Peyer's patch (tissue), 4 donors: ENCODE measurements at places on chromosomes 4 and X. TPM values are rescaled to one million over a fixed set of nuclear protein-coding genes. Genes with fewer than 3 reads are reported as not detected.

- no peak overlapping the region for H3K27ac ChIP-seq
- no peaks in the 10 kb centered on the region for H3K36me3 ChIP-seq
- H3K4me3 ChIP-seq = no peak overlapping the region
Observed at GRCh38 chr4:40980318-40980883, 230.6 kb downstream of the NSUN7 start.

Gene CT55
- not detected for total RNA-seq

DNA sequence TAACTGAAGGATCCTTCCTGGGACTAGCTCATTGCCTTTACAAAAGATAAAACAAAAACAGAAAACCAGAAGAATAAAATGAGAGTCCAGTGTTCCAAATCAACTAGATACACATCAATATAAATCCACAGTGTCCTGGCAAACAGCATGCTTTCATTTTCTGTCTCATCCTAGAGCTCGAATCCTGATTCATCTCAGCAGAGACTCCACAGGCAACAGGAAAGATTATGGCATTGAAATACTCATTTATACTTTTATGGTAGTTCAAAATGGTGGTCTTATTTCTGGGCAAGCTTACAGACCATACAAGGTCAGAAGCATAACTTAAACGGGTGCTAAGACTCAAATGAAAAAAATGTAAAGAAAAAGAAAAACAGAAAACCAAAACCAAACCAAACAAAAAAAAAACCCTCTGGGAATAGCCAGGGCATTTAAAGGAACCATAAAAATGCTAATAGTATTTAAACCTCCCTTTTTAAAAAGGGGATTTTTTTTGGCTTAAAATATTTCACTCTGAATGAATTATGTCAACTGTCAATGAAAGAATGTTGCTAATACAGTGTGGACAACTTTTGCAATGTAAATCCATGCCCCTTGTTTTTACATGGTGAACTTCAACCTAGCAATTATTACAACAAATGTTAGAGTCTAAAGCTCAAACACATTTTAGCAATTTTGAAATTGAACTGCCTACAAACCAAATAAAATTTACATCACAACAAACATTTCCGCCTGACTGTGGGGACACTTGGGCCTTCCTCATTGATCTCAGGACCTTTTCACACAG, 57.9 kb downstream of the GPR101 start:
- no peak for DNase-seq
- no peaks in the 10 kb centered on the region for H3K36me3 ChIP-seq
- H3K4me1 ChIP-seq = no peaks in the 10 kb centered on the region
- H3K27me3 ChIP-seq = no peaks in the 10 kb centered on the region

DNA sequence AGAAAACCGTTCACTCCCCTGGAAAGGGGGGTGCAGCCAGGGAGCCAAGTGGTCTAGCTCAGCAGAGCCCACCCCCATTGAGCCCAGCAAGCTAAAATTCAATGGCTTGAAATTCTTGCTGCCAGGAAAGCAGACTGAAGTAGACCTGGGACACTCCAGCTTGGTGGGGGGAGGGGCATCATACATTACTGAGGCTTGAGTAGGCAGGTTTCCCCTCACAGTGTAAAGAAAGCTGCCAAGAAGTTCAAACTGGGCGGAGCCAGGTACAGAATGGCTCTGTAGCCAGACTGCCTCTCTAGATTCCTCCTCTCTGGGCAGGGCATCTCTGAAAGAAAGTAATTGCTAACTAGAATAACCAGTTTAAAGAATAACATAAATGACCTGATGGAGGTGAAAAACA, 372.3 kb upstream of the F9 start:
- H3K27me3 ChIP-seq = no peaks in the 10 kb centered on the region
- H3K4me3 ChIP-seq = no peak overlapping the region
- no peak overlapping the region for H3K27ac ChIP-seq
- no peak for DNase-seq
- no peaks in the 10 kb centered on the region for H3K36me3 ChIP-seq

Gene SOD3
- total RNA-seq = 24.3 TPM

Gene CDX4
- total RNA-seq = not detected

DNA sequence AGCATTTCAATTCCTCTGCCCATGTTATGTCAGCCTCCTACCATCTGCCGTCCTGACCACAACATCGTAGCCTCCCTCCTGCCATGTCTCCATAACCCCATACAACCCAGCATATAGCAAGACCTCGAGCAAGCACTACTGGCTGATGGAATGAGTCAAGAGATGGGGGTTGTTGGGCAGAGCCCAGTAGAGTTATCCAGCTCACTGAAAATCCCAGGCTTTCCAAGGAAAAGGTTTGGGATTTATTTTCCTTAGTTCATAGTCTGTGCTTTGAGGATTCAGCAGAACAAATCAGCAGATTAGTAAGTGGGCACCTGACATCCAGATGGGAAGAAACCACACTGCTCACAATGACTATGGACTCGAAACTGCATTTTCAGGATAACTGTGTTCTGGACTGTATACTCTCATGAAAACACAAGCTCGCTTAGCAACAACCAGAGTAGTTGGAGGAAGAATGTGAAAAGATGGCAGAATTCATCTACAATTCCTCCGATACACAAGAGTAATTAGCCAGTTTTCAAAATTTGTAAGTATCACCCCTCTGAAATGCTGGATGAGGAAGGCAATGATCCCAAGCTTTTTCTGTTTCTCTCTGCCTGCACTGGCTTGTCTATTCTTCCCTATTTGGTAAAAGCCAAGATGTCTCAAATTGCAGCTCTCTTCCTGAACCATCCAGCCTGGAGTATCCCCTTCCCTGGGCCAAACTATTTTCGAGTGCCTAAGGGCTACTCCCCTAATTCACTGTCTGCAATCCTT, 186.2 kb upstream of the TBL1X start:
- no peaks in the 10 kb centered on the region for H3K36me3 ChIP-seq
- H3K4me3 ChIP-seq = no peak overlapping the region
- no peaks in the 10 kb centered on the region for H3K27me3 ChIP-seq
- no peak for DNase-seq

GRCh38 chr4:85967872-85968271, 392.0 kb downstream of the MAPK10 start:
- no peak overlapping the region for H3K4me3 ChIP-seq
- no peak for DNase-seq
- H3K27me3 ChIP-seq = no peaks in the 10 kb centered on the region
- H3K27ac ChIP-seq = no peak overlapping the region
- no peaks in the 10 kb centered on the region for H3K4me1 ChIP-seq

Gene CSAG3
- total RNA-seq = not detected

- no peak overlapping the region for H3K4me3 ChIP-seq
- DNase-seq = no peak
- no peak overlapping the region for H3K27ac ChIP-seq
- no peaks in the 10 kb centered on the region for H3K27me3 ChIP-seq
- H3K4me1 ChIP-seq = no peaks in the 10 kb centered on the region
Observed at GRCh38 chr4:153651116-153651515, 33.0 kb upstream of the TLR2 start.

Gene CYLC1
- not detected for total RNA-seq

Gene GJB1
- 2.5 TPM for total RNA-seq

Gene SLC39A8
- total RNA-seq = 9.1 TPM

- no peaks in the 10 kb centered on the region for H3K27me3 ChIP-seq
- no peak overlapping the region for H3K4me3 ChIP-seq
- no peak for DNase-seq
- no peaks in the 10 kb centered on the region for H3K4me1 ChIP-seq
- H3K36me3 ChIP-seq = no peaks in the 10 kb centered on the region
- H3K27ac ChIP-seq = no peak overlapping the region
Observed at GRCh38 chr4:6529021-6529420, 46.0 kb upstream of the MAN2B2 start.

Gene CHRDL1
- 12.5 TPM for total RNA-seq

Gene SPANXB1
- total RNA-seq = not detected

DNA sequence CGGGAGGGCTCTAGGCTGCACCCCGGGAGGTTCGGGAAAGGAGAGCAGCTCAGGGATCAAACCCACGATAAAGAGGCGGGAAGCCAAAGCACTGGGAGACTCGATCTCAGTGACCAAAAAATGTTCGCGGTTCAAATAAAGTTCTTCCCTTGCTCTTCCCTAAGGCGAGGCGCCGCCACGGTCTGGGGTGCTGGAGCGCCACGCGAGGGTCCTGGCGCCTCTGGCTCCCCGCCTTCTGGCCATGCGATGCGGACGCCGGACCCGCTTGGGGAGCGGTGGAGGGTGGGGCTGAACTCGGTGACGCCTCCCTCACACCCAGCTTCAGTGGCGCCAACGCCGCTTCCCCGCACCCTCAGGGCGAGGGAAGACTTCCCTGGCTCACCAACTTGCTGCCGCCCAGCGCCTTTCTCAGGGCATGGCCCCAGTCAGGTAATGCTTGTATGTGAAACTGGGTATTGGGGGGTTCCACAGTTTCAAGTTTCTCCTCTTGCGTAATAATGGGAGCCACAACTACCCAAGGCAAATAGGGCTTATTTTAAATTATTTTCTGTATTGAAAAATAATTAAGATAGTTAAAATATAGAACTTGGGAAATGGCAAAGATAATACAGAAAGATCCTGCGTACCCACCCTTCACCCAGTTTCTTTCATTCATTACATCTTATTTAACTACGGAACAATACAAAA, at the start of gene QRFPR:
QRFPR (minus strand) TSS at position 243 of the 687 bp plus-strand sequence. CDS start 371 bp downstream, outside the sequence.
- H3K4me1 ChIP-seq = no peaks in the 10 kb centered on the region
- no peak within 1 kb of the TSS for H3K27ac ChIP-seq
- DNase-seq = no peak
- no peaks in the 10 kb centered on the region for H3K36me3 ChIP-seq

Gene RNF175
- total RNA-seq = not detected

- no peaks in the 10 kb centered on the region for H3K36me3 ChIP-seq
- H3K27me3 ChIP-seq = no peaks in the 10 kb centered on the region
- DNase-seq = no peak
- no peak overlapping the region for H3K27ac ChIP-seq
- H3K4me1 ChIP-seq = no peaks in the 10 kb centered on the region
- no peak overlapping the region for H3K4me3 ChIP-seq
Observed at GRCh38 chrX:9781941-9782340, 4.3 kb upstream of the SHROOM2 start.

Gene NPY1R
- total RNA-seq = 0.95 TPM

GRCh38 chrX:114162068-114162735, 421.7 kb upstream of the HTR2C start:
- no peaks in the 10 kb centered on the region for H3K4me1 ChIP-seq
- no peak overlapping the region for H3K4me3 ChIP-seq
- DNase-seq = no peak
- H3K36me3 ChIP-seq = no peaks in the 10 kb centered on the region
- H3K27ac ChIP-seq = no peak overlapping the region
- H3K27me3 ChIP-seq = no peaks in the 10 kb centered on the region

DNA sequence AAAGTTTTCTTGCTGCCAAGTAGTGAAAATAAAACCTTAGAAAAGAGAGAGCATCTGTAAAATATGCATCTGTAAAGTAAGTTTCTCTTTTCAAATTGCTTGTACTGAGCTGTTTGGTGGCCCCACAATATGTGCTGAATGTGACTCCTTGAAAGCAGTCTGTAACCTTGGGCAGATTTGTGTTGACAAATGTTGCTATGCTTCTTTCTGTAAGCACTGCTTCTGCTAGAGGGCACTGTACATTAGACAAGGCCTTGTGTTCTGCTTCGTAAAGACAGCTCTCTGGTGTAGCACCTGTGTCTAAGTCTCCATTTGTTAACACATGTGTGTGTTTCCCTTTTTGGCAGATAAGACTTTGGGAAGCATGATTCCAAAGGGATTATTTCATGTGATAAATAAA, 56.6 kb upstream of the NRK start:
- no peak overlapping the region for H3K27ac ChIP-seq
- H3K36me3 ChIP-seq = no peaks in the 10 kb centered on the region
- no peak overlapping the region for H3K4me3 ChIP-seq
- DNase-seq = no peak
- H3K27me3 ChIP-seq = no peaks in the 10 kb centered on the region

GRCh38 chr4:84932462-84932861, 34.0 kb downstream of the WDFY3 start:
- no peaks in the 10 kb centered on the region for H3K36me3 ChIP-seq
- no peaks in the 10 kb centered on the region for H3K4me1 ChIP-seq

- no peaks in the 10 kb centered on the region for H3K4me1 ChIP-seq
- no peak overlapping the region for H3K4me3 ChIP-seq
- peaks cover 12% of the 10 kb centered on the region for H3K36me3 ChIP-seq
- no peak for DNase-seq
- no peaks in the 10 kb centered on the region for H3K27me3 ChIP-seq
- no peak overlapping the region for H3K27ac ChIP-seq
Observed at GRCh38 chr4:98394134-98394533, 132.9 kb downstream of the RAP1GDS1 start.

DNA sequence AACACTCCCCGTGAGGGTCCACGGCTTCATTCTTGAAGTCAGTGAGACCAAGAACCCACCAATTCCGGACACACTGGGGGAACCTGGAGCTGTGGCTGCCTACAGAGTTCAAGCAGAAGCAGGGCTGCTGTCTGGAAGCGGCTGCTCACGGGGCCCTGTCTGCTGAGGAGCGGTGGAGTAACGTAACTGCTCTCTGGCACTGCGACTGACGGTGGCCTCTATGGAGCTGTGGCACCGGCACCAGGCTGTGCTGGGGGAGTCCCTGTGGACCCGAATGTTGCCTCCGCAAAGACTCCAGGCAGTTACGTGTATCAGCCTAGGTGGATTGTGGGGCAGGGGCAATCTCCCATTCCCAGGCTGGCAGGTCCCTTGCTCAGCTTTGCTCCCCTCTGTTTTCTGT, 703.3 kb upstream of the FRG1 start:
- no peak for DNase-seq
- no peak overlapping the region for H3K4me3 ChIP-seq
- no peaks in the 10 kb centered on the region for H3K27me3 ChIP-seq
- H3K27ac ChIP-seq = no peak overlapping the region

- peaks cover 21% of the 10 kb centered on the region for H3K4me1 ChIP-seq
- peak overlapping the region; percentile 62 for H3K27ac ChIP-seq
Observed at GRCh38 chr4:138910914-138911336, 104.7 kb upstream of the NOCT start.

DNA sequence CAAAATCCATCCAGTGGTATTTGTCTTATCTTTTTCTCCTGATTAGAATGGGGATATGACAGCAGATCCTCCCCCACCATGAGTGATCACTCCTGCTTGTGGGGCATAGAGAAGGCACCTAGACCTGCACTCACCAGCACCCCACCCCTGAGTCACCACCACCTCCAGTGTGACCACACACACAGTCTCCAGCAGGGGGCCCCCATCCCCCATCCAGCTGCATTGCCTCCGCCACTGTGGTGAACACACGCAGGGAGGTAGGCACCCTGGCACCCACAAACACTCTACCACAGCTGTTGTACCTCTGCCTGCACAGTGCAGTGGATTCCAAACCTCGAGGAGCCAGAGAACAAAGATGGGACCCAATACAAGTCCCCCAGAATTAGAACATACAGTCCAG, 9.0 kb upstream of the MAGEA8 start:
- no peaks in the 10 kb centered on the region for H3K36me3 ChIP-seq
- no peaks in the 10 kb centered on the region for H3K4me1 ChIP-seq
- DNase-seq = no peak
- no peak overlapping the region for H3K27ac ChIP-seq

Gene FANCB
- total RNA-seq = 0.35 TPM

Gene VEGFD
- total RNA-seq = not detected

Gene SSX2
- not detected for total RNA-seq

Gene PCDH7
- 7.5 TPM for total RNA-seq

Gene MGAT4D
- not detected for total RNA-seq

Gene KIAA1210
- total RNA-seq = not detected

- H3K36me3 ChIP-seq = no peaks in the 10 kb centered on the region
- H3K4me1 ChIP-seq = no peaks in the 10 kb centered on the region
- H3K27ac ChIP-seq = no peak overlapping the region
- H3K4me3 ChIP-seq = no peak overlapping the region
- no peak for DNase-seq
Observed at GRCh38 chr4:75634281-75634680, 4.0 kb upstream of the CDKL2 start.

Gene GYPA
- total RNA-seq = not detected

- no peaks in the 10 kb centered on the region for H3K27me3 ChIP-seq
- no peak overlapping the region for H3K4me3 ChIP-seq
- H3K36me3 ChIP-seq = no peaks in the 10 kb centered on the region
- no peak overlapping the region for H3K27ac ChIP-seq
- no peak for DNase-seq
Observed at GRCh38 chrX:100994352-100995281, 25.1 kb downstream of the ARL13A start.

Gene ANXA3
- 8.3 TPM for total RNA-seq
